Breast epithelium (tissue), 4 donors: ENCODE measurements at places on chromosomes 2 and 18. TPM values are rescaled to one million over a fixed set of nuclear protein-coding genes. Genes with fewer than 3 reads are reported as not detected.
A peak's percentile ranks its signal among the peaks of the same experiment; 100 is the strongest.

DNA sequence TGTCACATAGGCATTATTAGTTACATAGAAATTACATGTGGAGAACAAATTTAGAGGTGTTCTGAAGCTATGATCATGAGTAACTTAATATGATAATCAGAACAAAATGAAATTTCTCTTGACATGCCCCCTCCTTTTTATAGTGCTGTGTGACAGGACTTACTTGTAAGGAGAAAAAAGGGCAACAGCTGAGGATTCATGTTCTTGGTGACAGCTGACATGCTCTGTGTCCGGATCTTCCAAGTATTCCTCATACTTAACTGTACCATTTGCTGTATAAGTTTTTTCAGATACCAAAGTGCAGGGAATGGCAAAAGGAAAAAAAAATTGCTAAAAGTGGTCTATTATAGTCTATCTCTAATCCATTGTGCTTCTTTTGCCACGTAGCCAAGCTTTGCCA is 3.5 kb upstream of the MYL1 start:
- H3K4me1 ChIP-seq, result no peaks in the 10 kb centered on the region
- no peaks in the 10 kb centered on the region for H3K36me3 ChIP-seq
- H3K27ac ChIP-seq, result no peak overlapping the region
- no peak for DNase-seq
- no peak overlapping the region for H3K4me3 ChIP-seq

- H3K4me3 ChIP-seq, result peak overlapping the region; percentile 81
- H3K27ac ChIP-seq, result peak overlapping the region; percentile 69
Observed at GRCh38 chr2:27216416-27217137, 592 bp upstream of the CAD start.

- no peak overlapping the region for H3K27ac ChIP-seq
- H3K4me1 ChIP-seq, result no peaks in the 10 kb centered on the region
- H3K27me3 ChIP-seq, result no peaks in the 10 kb centered on the region
- no peak for DNase-seq
- H3K36me3 ChIP-seq, result no peaks in the 10 kb centered on the region
- no peak overlapping the region for H3K4me3 ChIP-seq
Observed at GRCh38 chr2:122960759-122961641, 1064.1 kb upstream of the CNTNAP5 start.

DNA sequence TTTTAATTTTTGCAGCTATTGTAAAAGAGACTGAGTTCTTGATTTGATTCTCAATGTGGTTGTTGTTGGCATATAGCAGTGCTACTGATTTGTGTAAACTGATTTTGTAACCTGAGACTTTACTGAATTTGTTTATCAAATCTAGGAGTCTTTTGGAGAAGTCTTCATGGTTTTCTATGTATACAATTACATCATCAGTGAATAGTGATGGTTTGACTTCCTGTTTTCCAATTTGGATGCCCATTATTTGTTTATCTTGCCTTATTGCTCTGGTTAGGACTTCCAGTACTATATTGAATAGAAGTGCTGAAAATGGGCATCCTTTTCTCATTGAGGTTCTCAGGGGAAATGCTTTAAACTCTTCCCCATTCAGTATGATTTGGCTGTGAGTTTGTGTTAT is 99.7 kb downstream of the GULP1 start:
- no peaks in the 10 kb centered on the region for H3K36me3 ChIP-seq
- no peak overlapping the region for H3K4me3 ChIP-seq
- H3K27me3 ChIP-seq, result no peaks in the 10 kb centered on the region
- no peak overlapping the region for H3K27ac ChIP-seq
- H3K4me1 ChIP-seq, result no peaks in the 10 kb centered on the region
- no peak for DNase-seq

- no peaks in the 10 kb centered on the region for H3K36me3 ChIP-seq
- H3K27ac ChIP-seq, result no peak overlapping the region
- no peaks in the 10 kb centered on the region for H3K4me1 ChIP-seq
- no peak for DNase-seq
Observed at GRCh38 chr18:6449213-6449612, 34.5 kb upstream of the L3MBTL4 start.

- H3K36me3 ChIP-seq, result no peaks in the 10 kb centered on the region
- no peaks in the 10 kb centered on the region for H3K27me3 ChIP-seq
- DNase-seq, result no peak
- no peak overlapping the region for H3K4me3 ChIP-seq
- no peak overlapping the region for H3K27ac ChIP-seq
Observed at GRCh38 chr2:172725746-172726145, 9.9 kb upstream of the RAPGEF4 start.

DNA sequence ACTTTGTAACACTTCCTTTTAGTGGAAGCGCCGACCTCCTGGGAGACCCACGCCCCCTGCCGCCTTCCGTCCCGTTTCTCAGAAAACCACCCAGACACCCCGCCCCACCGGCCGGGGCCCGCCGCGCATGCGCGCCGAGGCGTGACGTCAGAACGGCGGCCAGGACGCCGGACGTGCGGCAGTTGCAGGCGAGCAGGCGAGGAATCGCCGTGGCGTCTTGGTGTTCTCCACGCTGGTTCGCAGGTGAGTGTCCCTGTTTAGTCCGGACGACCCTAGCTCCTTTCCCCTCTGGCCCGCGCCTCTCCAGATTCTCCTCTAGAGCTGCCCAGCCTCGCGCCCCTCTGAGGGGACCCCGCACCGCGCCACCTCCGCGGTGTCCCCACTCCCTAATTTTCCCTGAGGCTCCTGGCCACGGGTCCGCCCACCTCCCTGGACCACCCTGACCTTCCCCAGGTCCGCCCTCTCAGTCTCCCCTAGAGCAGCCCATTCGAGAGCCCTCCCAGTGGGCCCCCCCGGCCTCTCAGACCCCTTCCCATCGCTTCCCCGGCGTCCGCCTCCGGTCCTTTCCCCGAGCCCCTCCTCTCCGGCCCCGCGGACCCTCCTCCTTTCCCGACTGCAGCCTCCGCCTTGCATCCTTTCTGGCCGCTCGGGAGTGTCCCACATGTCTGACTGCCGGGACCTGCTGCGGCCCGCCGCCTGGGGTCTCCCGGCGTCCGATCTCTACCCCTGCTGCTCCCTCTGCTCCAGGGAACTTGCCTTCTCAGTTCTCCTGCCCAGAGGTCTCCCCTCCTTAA is at the start of gene PLEKHB2:
PLEKHB2 (plus strand) TSS at position 181 of the 794 bp plus-strand sequence. CDS start 15,606 bp downstream, outside the sequence.
- no peaks in the 10 kb centered on the region for H3K36me3 ChIP-seq
- peak; percentile 89 for DNase-seq
- peak within 1 kb of the TSS; percentile 93 for H3K27ac ChIP-seq

GRCh38 chr2:18047896-18048657 is 169.6 kb downstream of the KCNS3 start:
- H3K27ac ChIP-seq, result no peak overlapping the region
- H3K4me1 ChIP-seq, result no peaks in the 10 kb centered on the region
- H3K4me3 ChIP-seq, result no peak overlapping the region
- no peak for DNase-seq
- no peaks in the 10 kb centered on the region for H3K36me3 ChIP-seq

DNA sequence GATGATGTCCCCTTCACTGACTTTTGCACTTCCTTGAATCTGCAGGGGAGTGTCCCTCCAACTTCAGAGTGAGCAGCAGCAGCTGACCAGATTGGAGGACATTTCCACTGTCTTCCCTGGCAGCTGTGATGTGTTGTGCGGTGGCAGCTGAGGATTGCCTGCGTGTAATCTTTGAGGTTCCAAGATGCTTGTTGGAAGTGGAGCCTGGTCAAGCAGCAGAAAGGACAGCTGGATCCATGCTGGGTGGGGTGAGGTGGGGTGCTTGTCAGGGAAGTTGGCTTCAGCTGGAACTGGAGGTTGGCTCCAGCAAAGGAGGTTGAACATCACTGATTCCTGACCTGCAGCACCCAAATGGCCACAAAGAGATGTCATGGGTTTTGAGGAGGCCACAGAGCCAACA is 64.8 kb downstream of the ST3GAL5 start:
- H3K4me3 ChIP-seq, result no peak overlapping the region
- H3K4me1 ChIP-seq, result no peaks in the 10 kb centered on the region
- H3K27ac ChIP-seq, result no peak overlapping the region
- no peaks in the 10 kb centered on the region for H3K36me3 ChIP-seq
- H3K27me3 ChIP-seq, result peaks cover 4% of the 10 kb centered on the region

DNA sequence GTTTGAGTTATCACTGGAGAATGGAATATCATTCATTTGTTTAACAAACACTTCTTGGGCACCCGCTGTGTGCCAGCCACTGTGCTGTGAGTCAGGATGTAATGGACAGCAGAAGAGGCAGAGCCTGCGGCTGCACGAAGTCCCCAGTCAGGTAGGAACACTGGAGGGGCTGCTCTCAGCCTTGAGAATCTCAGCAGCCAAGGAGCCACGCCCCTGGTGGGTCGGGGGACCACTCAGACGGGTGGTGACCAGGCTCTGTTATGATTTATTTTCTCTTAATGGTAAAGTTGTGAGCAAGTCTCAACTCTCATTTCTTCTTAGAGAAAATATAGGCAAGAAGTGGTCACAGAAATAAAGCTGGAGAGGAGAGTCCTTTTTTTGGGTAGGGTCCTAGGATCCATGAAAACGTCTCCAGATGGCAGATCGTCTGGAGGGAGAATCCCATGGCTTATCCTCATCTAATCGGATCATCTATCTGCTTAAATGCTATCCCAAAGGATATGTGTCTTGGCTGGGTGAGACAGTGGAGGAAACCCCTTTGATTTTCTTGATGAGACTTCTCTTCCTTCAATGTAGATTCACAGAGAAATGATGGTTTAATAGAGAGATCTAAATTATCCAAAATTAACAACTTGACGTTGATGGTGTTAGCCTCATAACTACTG is 129.1 kb upstream of the LGALSL start:
- no peak for DNase-seq
- H3K27ac ChIP-seq, result no peak overlapping the region
- H3K4me1 ChIP-seq, result no peaks in the 10 kb centered on the region
- H3K4me3 ChIP-seq, result no peak overlapping the region
- H3K36me3 ChIP-seq, result no peaks in the 10 kb centered on the region
- H3K27me3 ChIP-seq, result no peaks in the 10 kb centered on the region

GRCh38 chr2:203973000-203973399 is 36.4 kb downstream of the ICOS start:
- no peak for DNase-seq
- no peak overlapping the region for H3K27ac ChIP-seq

DNA sequence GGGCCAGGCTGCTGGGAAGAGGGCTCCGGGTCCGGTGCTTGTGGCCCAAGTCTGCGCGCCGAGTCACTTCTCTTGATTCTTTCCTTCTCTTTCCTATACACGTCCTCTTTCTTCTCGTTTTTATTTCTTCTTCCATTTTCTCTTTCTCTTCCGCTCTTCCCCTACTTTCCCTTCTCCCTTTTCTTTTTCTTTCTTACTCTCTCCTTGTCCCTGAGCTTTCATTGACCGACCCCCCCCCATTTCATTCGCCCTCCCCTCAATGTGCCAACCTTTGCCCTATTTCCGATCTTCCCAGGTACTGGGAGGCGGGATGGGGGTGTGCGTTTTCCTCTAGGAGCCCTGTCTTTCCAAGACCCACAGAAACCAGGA is 1.8 kb downstream of the ONECUT2 start:
- H3K4me3 ChIP-seq, result no peak overlapping the region
- H3K27ac ChIP-seq, result no peak overlapping the region
- no peaks in the 10 kb centered on the region for H3K36me3 ChIP-seq
- H3K4me1 ChIP-seq, result no peaks in the 10 kb centered on the region
- peaks cover 89% of the 10 kb centered on the region for H3K27me3 ChIP-seq

DNA sequence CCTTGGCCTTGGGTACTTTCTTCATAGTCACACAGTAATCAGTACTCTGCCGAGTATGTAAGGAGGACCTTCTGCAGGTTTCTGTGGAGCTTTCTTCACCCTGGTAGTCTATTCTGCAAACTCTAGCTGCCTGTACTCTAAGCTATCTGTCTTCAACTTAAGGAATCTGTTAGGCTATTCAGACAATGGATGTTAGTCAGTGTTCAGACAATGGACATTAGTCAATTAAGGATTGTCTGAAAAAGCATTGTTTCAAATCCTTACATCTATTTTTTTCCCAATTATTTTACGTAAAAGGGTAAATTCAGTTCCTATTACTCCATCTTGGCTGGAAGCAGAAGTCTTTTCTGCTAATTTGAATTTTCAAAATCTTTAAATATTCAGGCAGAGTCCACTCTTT is 75.7 kb downstream of the WDR7 start:
- no peaks in the 10 kb centered on the region for H3K27me3 ChIP-seq

- no peak overlapping the region for H3K4me3 ChIP-seq
- no peak overlapping the region for H3K27ac ChIP-seq
- no peaks in the 10 kb centered on the region for H3K4me1 ChIP-seq
- H3K36me3 ChIP-seq, result no peaks in the 10 kb centered on the region
- no peak for DNase-seq
Observed at GRCh38 chr2:224162122-224162521, 123.0 kb upstream of the SERPINE2 start.

GRCh38 chr2:189411860-189412259 is 29.4 kb upstream of the WDR75 start:
- H3K27me3 ChIP-seq, result no peaks in the 10 kb centered on the region
- H3K4me3 ChIP-seq, result no peak overlapping the region
- H3K36me3 ChIP-seq, result no peaks in the 10 kb centered on the region
- no peak for DNase-seq
- no peak overlapping the region for H3K27ac ChIP-seq

GRCh38 chr2:2698182-2699120 is 367.4 kb upstream of the MYT1L start:
- no peak overlapping the region for H3K27ac ChIP-seq
- no peaks in the 10 kb centered on the region for H3K36me3 ChIP-seq
- no peak overlapping the region for H3K4me3 ChIP-seq
- H3K4me1 ChIP-seq, result no peaks in the 10 kb centered on the region
- no peak for DNase-seq

DNA sequence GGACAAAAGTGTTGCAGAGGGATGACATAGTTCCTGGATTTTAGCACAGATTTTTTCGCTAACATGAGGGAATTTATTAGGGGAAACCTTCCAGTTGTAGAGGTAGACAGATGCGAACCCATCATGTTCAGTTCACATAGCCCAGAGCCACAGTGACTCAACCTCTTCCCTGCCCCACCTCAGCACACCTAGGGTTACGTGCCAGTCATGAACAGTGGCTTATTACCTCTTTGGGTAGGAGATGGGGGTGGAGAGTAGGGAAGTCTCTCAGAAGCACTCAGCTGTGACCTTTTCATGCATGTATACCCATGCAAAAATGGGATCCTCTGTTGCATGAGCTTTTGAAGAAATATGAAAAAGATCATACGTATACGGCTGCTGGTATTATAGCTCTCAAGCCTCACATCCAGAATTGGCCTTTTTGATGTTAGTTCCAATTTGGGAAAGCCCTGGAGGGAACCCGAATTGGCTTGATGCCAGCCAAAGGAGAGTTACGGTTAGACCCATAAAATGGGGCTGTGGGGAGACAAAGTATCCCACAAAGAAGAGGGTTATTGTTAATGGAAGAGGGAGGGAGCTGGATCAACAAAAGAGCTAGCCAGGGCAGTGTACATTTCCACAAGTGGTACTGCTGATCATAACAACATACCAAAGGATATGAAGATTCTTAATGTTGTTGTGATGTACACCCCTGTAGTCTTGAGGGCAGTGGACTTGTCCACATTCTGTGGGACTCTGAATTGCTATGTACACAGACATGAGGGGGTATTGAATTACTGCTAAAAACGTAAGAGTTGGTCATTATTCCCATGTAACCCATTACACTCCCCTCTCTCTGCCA is 4.9 kb downstream of the TANC1 start:
- no peak overlapping the region for H3K27ac ChIP-seq
- H3K4me1 ChIP-seq, result peaks cover 13% of the 10 kb centered on the region
- no peak overlapping the region for H3K4me3 ChIP-seq
- H3K27me3 ChIP-seq, result no peaks in the 10 kb centered on the region
- H3K36me3 ChIP-seq, result no peaks in the 10 kb centered on the region

- H3K36me3 ChIP-seq, result no peaks in the 10 kb centered on the region
- DNase-seq, result no peak
- no peak overlapping the region for H3K27ac ChIP-seq
- H3K4me1 ChIP-seq, result no peaks in the 10 kb centered on the region
- H3K4me3 ChIP-seq, result no peak overlapping the region
Observed at GRCh38 chr2:39481611-39482010, 44.5 kb upstream of the MAP4K3 start.

Gene CROCC2
- total RNA-seq, result 0.33 TPM

Gene NLRC4
- 1.3 TPM for total RNA-seq

Gene RBM43
- total RNA-seq, result 5.0 TPM

Gene HOXD10
- total RNA-seq, result not detected

Gene UGT1A5
- not detected for total RNA-seq

Gene TRIM54
- total RNA-seq, result 0.66 TPM

Gene RAB6C
- 3.2 TPM for total RNA-seq
